ENCODE measurements at places on chromosomes 11 and 22.

DNA sequence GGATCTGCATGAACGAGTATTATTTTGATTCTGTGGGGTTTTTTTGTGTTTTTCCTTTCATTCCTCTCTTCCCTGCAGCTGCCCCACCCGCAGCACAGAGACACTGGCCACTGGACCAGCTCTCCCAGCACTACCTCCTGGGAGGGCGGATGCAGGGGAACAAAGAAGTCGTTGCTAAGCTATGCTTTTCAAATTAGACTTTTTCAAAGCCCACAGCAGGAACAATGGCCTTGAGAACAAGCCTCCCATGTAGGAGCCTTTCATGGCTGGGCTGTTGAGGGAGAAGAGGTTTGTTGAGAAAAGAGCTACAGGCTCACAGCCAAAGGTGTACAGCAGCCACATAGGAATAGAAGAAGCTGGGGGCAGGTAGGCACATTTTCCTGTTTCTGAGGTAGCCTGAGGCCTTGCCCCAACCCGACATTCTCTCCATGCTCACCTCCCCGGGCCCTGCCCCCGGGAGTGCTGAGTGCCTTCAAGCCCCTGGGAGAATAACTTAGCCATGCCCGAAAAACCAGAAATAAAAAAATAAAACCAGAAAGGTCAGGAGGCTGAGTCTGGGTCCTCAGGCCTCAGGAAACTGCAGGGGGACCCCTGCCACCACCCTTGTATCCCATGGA, 20.5 kb upstream of the SYT12 start:
- H3K4me1 ChIP-seq, result no peaks in the 10 kb centered on the region
- H3K27me3 ChIP-seq, result no peaks in the 10 kb centered on the region
- no peak for DNase-seq
- no peaks in the 10 kb centered on the region for H3K36me3 ChIP-seq
- no peak overlapping the region for H3K4me3 ChIP-seq

DNA sequence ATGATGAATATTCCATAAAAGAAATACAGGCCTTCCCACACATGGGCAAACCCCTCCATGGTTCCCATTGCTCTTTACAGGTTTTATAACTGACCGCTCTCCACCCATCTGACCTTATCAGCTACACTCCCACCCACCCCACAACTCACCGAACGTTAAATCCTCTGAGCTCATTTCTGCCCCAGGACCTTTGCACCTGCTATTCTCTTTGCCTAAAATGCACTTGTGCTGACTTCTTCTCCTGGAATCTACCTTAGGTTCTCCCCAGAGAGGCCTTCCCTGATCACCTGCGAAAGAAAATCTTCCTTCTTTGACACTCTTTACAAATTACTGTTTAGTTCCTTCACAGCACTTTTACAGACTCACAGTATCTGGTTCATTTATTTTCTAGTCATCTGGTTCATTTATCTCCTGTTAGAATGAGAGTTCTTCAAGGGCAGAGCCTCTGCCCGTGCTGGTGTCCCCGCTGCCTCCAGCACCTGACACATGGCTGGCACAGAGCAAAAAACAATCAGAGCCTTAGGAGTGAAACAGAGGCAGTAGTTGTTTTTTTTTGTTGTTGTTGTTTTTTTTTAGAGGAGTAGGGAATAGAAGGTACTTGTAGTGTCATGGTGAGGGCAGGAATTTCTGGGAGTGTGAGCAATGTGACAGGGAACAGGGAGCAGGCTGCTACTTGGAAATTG, 21.6 kb upstream of the GRK3 start:
- H3K4me1 ChIP-seq, result peaks cover 4% of the 10 kb centered on the region
- DNase-seq, result no peak
- H3K27ac ChIP-seq, result peak overlapping the region; percentile 26
- H3K36me3 ChIP-seq, result no peaks in the 10 kb centered on the region
- no peaks in the 10 kb centered on the region for H3K27me3 ChIP-seq
- H3K4me3 ChIP-seq, result no peak overlapping the region

GRCh38 chr11:5983443-5983842, 3.3 kb downstream of the OR52L1 start:
- H3K4me3 ChIP-seq, result no peak overlapping the region
- no peak overlapping the region for H3K27ac ChIP-seq
- DNase-seq, result no peak
- H3K36me3 ChIP-seq, result no peaks in the 10 kb centered on the region

DNA sequence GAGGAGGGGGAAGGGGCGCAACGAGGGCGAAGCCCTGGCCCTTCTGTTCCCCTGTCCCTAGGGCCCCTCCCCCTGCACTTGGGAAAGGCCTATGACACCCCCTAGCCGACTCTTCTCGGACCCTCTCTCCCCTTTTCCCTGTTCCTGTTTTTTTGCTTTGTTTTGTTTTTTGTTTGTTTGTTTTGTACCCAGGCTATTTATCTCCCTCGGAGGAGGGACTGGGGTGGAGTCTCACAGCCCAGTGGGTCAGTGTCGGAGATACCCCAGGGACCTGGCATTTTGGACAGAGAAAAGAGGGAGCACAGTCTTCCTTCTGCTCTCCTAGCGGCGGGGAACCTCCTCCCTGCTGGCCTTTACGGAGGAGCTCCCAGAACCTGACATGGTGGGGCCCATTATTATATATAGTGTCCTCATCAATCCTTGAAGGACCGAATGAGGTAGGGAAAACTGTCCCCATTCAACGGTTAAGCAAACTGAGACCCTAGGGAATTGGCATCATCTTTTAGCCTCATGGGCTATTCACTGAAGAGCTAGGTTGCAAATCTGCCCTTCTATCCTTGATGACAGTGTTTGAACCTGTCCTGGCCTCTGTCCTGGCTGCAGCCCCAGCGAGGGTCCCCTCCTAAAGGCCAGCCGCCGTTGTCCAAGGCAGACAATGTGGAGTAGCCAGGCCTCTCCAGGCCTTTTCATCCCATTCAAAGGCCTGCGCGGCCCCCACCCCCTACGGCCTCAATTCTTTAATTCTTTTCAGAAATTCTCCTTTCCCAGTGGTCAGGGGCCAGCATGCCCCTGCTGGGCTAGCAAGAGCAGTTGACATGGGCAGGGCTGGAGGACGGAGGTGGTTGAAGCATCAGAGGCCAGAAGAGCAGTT, 911 bp downstream of the EMID1 start:
- DNase-seq, result no peak
- H3K4me1 ChIP-seq, result peaks cover 41% of the 10 kb centered on the region
- no peaks in the 10 kb centered on the region for H3K36me3 ChIP-seq
- H3K27me3 ChIP-seq, result no peaks in the 10 kb centered on the region

DNA sequence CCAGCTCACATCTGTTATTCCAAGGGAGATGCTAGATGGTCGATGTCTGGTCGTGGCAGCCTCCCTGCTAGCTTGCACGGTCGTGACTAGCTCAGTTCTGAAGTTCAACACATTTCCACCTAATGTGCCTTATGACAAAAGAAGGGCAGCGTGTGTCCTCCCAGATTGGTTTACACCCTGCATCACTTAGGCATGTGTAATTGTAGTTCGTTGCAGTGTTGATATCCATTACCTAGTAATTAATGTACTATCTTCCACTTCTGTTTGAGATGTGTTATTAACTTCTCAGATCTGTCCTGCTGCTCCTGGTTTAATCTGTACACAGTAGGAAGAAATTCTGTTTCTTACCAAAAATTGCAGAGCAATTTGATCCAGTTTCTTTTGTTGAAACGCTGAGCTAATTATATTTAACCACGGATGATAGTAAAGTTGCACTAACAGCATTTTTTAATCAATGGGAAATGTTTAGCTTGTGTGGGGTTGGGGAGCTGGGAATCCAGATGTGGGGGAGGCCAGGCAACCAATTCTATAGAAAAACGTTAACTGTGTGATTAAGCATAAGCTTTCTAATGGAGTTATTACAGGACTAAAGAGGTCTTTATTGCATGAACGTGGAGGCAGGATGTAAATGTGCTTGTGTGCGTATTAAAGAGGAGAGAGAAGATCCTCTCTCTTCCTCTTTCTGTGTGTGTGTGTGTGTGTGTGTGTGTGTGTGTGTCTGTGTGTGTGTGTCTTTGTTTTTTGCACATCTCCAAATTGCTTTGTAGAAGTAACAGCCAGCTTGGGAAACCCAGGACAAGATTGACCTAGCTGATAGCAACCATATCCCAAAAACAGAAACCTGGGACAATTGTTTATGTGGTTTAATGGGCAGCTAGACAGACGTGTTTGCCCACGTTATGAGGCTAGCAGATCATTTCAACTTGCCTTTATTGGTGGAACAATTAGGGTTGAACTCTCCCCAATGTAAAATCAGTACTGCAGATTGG, 145.7 kb upstream of the TTC12 start:
- H3K27me3 ChIP-seq, result no peaks in the 10 kb centered on the region
- no peak overlapping the region for H3K4me3 ChIP-seq
- no peaks in the 10 kb centered on the region for H3K4me1 ChIP-seq
- H3K27ac ChIP-seq, result no peak overlapping the region
- H3K36me3 ChIP-seq, result no peaks in the 10 kb centered on the region

DNA sequence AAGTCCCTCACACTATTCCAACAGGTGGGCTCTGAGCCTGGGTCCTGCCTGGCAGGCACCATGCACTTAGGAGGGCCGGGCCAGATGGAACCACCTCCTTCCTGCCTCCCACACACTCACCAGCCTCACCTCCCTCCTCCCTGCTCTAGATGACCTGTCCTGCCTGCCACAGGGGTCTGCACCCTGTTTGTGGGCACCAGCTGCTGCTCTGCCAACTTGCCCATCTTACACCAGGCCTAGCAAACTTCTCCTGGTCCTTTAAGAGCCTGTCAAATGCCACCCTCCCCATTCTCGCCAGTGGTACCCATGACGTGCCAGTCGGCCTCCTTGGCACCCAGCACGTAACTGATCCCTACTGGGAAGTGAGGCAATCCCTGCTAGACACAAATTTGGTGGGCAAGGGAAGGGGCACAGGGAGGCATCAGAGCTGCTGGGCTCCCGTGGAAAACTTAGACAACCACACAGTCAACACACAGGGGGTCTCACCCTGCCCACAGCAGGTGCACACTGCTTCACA, 3.1 kb downstream of the MOB2 start:
- no peak overlapping the region for H3K4me3 ChIP-seq
- H3K36me3 ChIP-seq, result peaks cover 20% of the 10 kb centered on the region
- DNase-seq, result no peak
- no peaks in the 10 kb centered on the region for H3K27me3 ChIP-seq

DNA sequence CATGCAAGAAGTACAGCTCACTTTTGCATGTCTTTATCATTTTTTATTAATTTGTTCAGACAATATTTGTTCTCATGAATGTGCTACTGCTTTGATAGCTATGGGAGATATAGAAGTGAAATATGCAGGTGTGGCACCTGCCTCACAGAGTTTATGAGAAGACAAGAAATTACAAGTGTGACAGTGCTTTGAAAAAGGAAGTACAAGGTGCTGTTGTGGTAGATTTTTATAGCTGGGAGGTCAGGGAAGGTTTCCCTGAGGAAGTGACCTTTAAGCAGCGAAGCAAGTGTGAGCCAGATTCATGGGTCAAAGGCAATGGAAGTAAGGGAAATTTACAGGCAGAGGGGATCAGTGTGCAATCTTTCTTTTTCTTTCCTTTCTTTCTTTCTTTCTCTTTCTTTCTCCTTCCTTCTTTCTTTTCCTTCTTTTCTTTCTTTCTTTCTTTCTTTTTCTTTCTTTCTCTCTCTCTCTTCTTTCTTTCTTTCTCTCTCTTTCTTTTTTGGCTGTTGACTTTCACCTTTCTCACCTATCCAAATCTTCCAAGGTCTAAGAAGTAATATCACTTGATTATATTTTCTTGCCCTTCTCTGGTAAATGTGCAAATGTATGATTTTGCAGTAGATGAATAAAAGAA, 6.4 kb upstream of the BMAL1 start:
- no peak overlapping the region for H3K4me3 ChIP-seq
- peaks cover 30% of the 10 kb centered on the region for H3K27me3 ChIP-seq
- no peaks in the 10 kb centered on the region for H3K36me3 ChIP-seq
- H3K4me1 ChIP-seq, result peaks cover 10% of the 10 kb centered on the region
- no peak overlapping the region for H3K27ac ChIP-seq
- DNase-seq, result peak; percentile 82

DNA sequence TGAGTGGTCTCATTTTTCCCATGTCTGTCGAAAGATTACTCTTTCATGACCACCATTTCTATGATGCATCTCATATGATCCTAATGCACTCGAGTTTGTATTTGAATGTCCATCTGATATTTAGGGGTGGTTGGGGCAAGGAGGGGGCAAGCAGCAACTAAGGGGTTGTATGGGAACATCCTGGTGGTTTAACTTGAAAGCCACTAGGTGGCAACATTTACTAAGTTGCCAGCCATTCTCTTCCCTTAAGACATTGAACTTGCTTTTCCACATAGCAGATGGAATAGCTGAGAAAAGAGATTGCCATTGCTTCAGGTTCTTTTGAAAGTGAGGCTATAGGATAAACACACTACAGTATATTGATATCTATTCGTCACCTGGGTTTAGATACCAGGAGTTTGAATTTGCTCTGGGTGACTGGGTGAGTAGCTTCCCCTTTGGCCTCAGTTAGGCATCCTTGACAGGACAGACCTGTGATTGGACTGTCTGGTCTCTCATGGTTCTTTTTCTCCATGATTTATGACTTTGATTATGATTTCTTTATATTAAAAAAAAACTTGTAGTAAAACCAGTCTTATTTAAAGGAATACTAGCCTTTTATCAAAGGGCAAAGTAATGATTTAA, 32.4 kb downstream of the NF2 start:
- no peak overlapping the region for H3K27ac ChIP-seq
- H3K36me3 ChIP-seq, result peaks cover 3% of the 10 kb centered on the region
- no peaks in the 10 kb centered on the region for H3K27me3 ChIP-seq
- peaks cover 6% of the 10 kb centered on the region for H3K4me1 ChIP-seq
- H3K4me3 ChIP-seq, result no peak overlapping the region
- DNase-seq, result peak; percentile 38

GRCh38 chr11:22275600-22275999, 62.6 kb upstream of the SLC17A6 start:
- H3K36me3 ChIP-seq, result no peaks in the 10 kb centered on the region
- H3K4me3 ChIP-seq, result no peak overlapping the region
- H3K27me3 ChIP-seq, result no peaks in the 10 kb centered on the region
- no peaks in the 10 kb centered on the region for H3K4me1 ChIP-seq
- no peak for DNase-seq

DNA sequence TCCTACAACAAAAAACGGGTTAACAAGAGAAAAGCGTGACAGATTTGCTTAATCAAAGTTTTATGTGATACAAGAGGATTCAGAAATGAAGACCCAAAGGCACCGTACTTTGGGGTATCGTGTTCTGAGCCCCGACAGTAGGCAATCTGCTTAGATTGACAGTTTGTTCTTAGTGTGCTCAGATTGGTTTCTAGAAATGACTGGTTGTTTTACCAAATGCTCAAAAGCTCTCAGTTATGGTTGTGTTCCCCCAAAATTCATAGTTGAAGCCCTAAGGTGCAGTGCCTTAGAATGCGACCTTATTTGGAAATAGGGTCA, 102.7 kb downstream of the RASSF10 start:
- no peak overlapping the region for H3K4me3 ChIP-seq
- H3K4me1 ChIP-seq, result peaks cover 24% of the 10 kb centered on the region
- no peak overlapping the region for H3K27ac ChIP-seq
- DNase-seq, result no peak
- no peaks in the 10 kb centered on the region for H3K27me3 ChIP-seq
- H3K36me3 ChIP-seq, result no peaks in the 10 kb centered on the region

- peaks cover 7% of the 10 kb centered on the region for H3K27me3 ChIP-seq
- no peak overlapping the region for H3K4me3 ChIP-seq
- H3K27ac ChIP-seq, result no peak overlapping the region
- no peaks in the 10 kb centered on the region for H3K36me3 ChIP-seq
Measured at GRCh38 chr11:46181843-46182424, 60.7 kb upstream of the PHF21A start.

GRCh38 chr22:38419121-38419857, 35.7 kb downstream of the KCNJ4 start:
- H3K36me3 ChIP-seq, result no peaks in the 10 kb centered on the region
- H3K4me3 ChIP-seq, result no peak overlapping the region
- H3K4me1 ChIP-seq, result peaks cover 20% of the 10 kb centered on the region
- H3K27me3 ChIP-seq, result no peaks in the 10 kb centered on the region
- H3K27ac ChIP-seq, result no peak overlapping the region
